ENCODE measurements at places on chromosomes 12 and 14.

GRCh38 chr12:78220811-78221210, 390.1 kb downstream of the NAV3 start:
- no peak for DNase-seq

- DNase-seq: no peak
Observed at GRCh38 chr14:76564471-76565422, 188.8 kb downstream of the ESRRB start.

DNA sequence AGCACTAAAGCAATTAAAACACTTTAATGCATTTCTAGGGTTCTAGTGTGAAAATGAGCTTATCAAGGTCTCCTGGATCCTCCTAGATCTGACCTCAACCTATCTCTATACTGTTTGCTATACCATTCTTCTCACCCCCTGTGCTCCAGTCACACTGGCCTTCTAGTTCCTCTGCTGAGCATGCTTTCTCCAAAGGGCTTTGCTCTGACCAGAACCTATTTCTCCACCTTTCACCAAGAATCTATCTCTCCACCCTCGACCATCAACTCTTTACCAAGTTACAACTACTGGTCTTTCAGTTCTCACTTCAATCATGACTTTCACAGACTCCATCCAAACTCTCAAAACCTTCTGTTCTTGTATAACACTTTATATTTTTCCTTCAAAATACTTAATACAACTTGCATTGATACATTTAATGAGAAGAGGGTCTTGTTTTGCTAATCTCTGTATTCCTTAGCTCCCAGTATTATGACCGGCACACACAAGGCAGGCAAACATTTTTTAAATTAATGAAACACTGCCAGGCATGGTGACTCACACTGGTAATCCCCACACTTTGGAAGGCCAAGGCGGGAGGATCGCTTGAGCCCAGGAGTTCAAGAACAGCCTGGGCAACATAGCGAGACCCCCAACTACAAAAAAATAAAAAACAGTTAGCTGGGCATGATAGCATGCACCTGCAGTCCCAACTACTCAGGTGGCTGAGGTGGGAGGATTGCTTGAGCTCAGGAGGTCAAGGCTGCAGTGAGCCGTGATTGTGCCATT, 22.8 kb downstream of the PPP1R12A start:
- no peak for DNase-seq

- DNase-seq: no peak
Observed at GRCh38 chr12:29732191-29732590, 51.6 kb downstream of the TMTC1 start.

DNA sequence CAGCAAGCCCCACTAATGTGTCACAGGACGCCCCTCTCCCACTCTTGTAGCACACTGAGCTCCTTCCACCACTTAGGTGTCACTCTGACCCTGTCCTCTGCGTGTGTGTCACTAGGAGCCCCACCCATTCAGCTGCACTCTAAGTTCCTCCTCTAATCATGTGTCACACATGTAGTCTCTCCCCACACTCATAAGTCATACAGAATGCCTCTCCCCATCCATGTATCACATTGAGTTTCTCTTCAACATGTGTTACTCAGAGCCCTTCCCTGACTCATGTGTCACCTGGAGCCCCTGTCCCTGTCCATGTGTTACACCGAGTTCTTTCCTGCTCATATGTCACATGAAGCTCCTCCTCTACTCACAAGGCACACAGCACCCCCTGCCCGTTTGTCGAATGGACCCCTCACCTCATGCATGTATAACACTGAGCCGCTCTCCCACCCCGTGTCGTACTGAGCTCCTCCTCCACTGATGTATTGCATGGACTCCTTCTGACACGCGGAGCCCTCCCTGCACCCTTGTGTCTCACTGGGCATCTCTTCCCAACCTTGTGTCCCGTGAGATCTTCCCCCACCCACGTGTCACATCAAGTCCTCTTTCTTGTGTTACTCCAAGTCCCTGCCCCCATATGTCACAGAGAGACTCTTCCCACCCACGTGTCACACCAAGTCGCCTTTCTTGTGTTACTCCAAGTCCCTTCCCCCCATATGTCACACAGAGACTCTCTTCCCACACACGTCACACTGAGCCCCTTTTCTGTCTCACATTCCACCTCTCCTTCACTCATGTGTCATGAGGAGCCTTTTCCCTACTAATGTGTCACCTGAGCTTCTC, 31.0 kb downstream of the RTL1 start:
- no peak for DNase-seq

DNA sequence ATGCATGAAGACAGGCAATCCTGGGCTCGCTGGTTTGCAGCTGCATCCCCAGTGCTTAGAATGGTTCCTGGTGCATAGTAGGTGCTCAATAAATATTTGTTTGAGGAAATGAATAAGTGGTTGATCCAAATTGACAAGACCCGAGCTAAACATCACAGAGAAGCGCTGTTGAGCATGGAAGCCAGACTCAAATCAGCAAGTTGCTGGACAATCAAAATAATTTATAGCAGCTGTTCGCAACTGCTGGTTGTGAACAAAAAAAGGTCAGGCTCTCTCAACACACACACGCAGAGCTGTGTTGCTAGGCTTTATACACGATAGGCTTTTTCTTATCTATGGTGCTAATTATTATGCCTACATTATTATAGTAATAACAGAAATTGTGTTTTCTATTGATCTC, 190.2 kb downstream of the TBX5 start:
- no peak for DNase-seq

- DNase-seq: no peak
Observed at GRCh38 chr14:54919330-54919729, 16.7 kb upstream of the GCH1 start.

DNA sequence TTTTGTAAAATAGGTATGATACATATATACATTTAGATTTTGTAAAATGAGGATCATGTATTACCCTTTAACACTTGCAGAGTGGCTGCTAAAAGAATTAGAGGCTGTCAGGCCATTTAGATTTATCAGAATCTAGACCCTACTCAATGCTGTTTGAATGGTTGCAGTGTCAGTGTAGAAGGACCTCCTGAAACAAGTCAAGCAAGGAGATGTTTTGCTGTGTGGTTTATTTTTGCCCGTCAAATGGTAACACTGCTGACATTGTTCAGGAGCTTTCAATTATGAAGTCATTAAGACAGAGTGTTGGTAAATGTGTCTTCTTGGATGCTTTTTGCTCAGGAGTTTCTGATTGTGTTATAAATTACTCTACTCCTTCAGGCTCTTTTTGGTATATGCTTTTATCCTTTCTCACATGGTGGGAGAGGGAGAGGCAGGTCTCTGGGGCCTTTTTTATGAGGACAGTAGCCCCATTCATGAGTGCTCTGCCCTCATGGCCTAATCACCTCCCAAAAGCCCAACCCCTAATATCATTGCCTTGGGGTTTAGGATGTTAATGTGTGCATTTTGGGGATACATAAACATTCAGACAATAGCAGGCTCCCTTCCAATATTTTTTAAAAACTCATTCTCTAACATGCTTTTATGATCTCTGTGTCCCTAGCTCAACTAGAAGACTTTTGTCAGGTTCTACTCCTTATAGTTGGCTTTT, 16.5 kb downstream of the EID3 start:
- no peak for DNase-seq

DNA sequence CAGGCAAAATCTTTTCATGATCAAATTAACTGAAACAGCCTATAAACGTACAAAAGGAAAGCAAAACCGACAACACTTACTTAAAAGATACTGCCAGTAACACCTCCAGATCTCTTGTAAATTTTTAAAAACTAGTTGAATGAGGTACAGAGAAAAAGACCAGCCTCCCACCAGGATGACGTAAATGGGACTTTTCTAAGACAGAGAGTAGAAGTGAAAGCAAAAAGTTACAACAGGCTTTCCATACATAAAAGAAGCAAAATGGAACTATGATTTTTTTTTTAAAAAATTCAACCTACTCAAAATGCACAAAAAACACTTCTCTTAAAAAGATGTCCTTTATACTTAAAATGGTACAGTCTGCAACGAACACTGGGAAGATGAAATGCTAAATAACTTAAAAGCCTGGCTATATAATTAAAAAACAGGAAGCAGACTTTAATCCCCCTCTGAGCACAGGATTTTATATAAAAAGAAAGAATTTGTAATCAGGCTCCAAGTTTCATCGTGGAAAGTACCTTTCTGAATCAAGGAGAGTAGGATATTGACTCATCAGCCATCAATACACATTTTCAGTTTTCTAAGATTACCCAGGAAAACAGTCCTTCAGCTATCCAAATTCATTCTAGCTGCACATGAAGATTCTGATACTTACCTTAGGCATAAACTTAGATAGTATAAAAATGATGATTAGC, 14.2 kb upstream of the MYO1A start:
- no peak for DNase-seq

DNA sequence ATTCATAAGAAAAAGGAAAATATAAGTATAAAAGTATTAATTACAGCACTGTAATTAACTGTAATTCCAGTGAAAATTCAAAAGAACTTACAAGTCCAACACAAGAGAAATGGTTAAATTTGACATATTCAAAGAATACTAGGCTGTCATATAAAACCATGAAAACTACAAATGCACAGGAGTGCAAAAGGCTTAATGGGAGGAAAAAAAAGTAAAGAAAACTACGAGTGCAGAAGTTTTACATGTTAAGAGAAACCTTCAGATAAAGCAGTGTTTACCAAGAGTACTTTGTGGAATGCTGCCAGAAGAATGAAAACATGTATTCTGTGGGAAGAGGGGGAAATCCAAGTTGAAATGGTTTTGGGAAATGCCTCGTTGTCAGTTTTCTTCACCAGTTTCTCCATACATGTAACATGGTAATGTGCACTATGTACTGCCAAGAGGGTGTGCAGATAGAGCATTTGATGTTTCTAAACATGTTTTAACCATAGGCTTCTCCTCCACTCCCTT, 9.1 kb downstream of the HEATR5A start:
- DNase-seq: no peak

DNA sequence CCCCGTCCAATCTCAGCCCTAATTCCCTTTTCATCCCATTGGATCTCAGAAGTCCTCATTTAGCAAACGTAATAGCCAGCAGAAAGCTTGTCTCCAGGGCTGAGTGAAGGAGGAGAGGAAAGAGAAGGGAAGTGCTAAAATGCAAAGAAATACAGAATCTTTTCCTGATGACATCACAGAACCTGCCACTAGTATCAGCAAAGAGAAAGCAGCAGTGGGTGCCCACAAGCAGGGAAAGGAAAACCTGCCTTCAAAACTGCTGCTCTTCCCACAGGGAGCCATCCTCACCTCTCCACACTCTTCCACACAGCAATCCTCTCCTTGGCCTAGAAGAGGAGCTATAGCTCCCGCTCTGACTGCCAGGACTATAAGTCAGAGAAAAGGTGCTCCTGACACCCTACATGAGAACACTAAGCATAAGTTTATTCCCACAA, 11.3 kb downstream of the MED13L start:
- DNase-seq: no peak
